Muscle of back (tissue), 13 donors: ENCODE measurements at places on chromosomes 2 and 18.

- no peak for DNase-seq
These were observed 117.4 kb downstream of the SPTBN1 start for GRCh38 chr2:54573537-54573919.

DNA sequence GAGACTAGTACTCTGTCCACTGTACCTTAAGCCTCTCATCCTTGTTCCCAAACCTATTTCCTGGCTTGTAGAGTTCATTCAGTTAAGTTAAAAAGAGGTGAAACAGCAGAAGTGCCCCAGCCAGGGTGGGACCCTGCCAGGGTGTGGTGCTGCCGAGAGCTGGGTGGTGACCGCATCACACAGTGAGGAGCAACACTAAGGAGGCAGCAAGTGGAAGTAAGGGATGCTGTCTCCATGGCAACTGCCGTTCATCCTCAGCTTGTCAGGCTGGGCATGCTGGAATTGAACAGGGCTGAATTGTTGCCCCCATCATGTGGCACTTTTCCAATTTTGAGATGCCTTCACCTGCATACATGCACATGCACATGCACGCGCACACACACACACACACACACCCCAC is 77.0 kb downstream of the VSNL1 start:
- DNase-seq, result no peak

DNA sequence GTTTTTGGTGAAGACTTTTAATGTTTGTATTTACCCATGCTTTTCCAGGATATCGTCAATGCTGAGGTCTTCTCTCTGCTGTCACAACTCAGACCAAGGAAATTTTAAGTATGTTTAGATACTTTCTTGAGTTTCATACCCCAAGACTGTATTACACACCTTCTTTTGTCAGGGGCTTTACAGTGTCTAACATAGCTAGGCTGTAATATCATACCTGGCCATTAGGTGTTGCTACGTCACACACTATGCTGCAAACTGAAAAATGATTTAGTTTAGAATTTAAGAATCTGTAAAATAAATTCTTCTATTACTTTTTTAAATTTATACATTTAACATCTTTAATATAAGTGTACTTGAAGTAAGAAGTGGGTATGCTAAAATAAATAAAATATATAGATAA is 358.4 kb upstream of the NRP2 start:
- no peak for DNase-seq

DNA sequence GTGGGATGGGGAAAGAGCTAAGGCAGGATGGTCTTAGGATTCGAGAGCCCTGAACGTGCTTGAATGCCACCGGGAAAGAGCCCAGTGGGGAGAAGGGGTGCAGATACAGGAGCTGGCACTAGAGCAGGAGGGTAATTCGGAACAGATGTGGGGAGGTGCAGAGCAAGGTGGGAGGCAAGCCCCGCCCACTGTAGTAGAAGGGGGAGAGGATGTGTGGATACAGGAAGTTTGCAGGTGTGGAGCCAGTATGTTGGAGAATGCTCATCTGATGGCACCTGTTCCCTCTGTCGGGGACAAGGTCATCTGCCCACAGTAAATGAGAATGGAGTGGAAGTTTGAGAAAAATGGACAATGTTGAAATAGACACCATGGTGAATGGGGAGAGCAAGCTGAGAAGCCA is 28.8 kb downstream of the CHST10 start:
- DNase-seq, result no peak

GRCh38 chr2:101127319-101128056 is 23.7 kb downstream of the TBC1D8 start:
- no peak for DNase-seq

DNA sequence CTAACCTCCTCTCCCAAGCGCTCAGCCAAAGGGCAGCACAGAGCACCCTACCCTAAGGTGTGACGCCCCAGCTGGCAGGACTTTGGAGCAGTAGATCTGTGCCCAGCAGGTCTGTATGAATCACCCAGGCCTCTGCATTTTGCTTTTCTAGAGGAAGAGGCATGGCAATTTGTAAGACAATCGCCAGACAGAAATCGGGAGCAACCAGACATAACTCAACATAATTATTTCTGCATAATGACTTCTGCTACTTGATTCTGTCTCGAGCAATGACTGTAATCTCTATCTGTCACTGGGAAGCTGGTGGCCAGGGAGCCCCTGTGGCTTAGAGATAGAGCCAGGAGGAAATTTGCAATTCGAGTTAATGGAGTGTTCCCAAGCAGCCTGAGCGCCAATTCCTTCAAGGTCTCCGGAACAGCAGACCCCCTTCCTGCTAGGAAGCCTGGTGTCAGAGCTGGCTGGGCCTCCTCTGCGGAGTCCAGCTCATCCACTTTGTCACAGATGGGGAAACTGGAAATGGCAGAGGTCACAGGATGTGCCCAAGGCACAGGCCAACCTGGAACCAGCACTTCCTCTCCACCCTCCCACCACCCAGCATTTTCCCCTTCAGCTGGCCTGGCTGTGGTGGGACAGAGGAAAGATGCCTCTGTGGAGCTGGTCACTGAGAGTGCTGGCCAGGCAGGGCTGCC is 55.0 kb downstream of the ODC1 start:
- DNase-seq, result no peak

- no peak for DNase-seq
These were observed 18.9 kb upstream of the FZD7 start for GRCh38 chr2:202014759-202015211.

GRCh38 chr2:235897992-235898391 is 270.2 kb downstream of the GBX2 start:
- no peak for DNase-seq

- DNase-seq, result no peak
These were observed 175.6 kb downstream of the ARL6IP6 start for GRCh38 chr2:152894051-152894450.

GRCh38 chr18:9753846-9754245 is 45.7 kb downstream of the RAB31 start:
- DNase-seq, result no peak

DNA sequence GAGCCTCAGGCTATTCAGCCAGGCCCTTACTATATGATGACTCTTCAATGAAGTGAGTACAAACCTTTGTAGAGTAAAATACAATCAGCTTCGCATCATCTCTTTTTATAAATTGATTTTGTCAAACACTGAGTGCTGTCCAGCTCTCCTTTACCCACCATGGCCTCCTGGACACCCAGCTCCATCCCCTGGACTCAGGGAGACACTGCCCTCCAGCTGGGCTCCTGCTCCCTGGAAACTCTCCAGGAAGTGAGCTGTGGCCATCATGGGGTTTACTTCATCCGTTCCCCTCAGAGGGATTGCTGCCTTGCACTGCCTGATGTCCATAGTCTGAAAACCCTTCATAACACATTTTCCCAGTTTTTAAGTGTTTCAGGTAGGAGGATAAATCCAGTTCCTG is 82.5 kb upstream of the XIRP2 start:
- DNase-seq, result no peak
